ENCODE measurements at places on chromosomes 3 and 15. TPM values are rescaled to one million over a fixed set of nuclear protein-coding genes. Genes with fewer than 3 reads are reported as not detected.

- DNase-seq = no peak
These were observed 314.2 kb downstream of the ZNF385D start for GRCh38 chr3:21436835-21437234.

PLAAT1 gene
- 3.7 TPM for total RNA-seq

MYO1E gene
- 193 TPM for total RNA-seq

ATG7 gene
- 30.5 TPM for total RNA-seq

TBL1XR1 gene
- total RNA-seq = 146 TPM

DNA sequence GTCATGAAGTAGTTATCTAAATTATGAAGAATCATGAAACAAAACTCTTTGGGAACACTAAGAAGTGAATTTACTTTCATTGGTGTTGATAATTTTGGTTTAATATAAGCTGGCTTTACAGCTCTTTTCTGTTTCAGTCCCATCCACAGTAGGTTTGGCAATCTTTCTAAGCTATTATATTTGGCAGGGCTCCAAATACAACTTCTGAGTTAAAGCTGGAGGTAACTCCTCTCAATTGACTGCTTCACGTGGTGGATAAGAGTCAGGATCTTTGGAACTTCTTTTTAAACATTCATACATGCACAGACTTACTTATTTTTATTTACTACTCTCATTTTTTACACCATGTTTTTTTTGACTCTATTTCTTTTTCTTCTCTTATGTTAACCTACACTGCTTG is 106.5 kb upstream of the EPHA3 start:
- no peak for DNase-seq

- DNase-seq = peak; percentile 88
These were observed 1.1 kb downstream of the FBN1 start for GRCh38 chr15:48644467-48644826.

- DNase-seq = no peak
These were observed 32.5 kb downstream of the ARHGEF3 start for GRCh38 chr3:56769116-56769707.

AQP9 gene
- 6.6 TPM for total RNA-seq

- DNase-seq = peak; percentile 92
These were observed 35.8 kb downstream of the MGLL start for GRCh38 chr3:127786353-127787070.

MUC4 gene
- not detected for total RNA-seq

GRCh38 chr3:64599651-64600050 is 88.1 kb downstream of the ADAMTS9 start:
- no peak for DNase-seq

DNA sequence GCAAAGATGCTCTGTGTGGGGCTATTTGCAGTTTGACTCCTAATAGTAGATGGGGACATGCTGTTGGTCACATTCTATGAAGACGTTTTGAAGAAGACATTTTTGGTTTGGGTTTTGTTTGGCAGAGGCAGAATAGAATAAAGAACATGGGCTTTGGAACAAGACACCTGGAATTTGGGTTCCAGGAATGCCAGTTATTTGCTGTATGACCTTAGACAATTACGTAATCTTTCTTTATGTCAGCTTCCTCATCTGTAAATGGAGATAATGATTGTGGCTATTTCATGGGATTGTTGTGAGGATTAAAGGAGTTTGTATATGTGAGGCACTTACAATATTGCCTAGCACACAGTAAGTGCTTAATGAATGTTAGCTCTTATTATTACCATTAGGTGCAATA is 91.6 kb downstream of the MESD start:
- no peak for DNase-seq

SLC6A20 gene
- 0.28 TPM for total RNA-seq
